ENCODE measurements at places on chromosomes 6 and 20.

- DNase-seq, result no peak
These were observed 497.1 kb upstream of the ARID1B start for GRCh38 chr6:156280065-156280464.

DNA sequence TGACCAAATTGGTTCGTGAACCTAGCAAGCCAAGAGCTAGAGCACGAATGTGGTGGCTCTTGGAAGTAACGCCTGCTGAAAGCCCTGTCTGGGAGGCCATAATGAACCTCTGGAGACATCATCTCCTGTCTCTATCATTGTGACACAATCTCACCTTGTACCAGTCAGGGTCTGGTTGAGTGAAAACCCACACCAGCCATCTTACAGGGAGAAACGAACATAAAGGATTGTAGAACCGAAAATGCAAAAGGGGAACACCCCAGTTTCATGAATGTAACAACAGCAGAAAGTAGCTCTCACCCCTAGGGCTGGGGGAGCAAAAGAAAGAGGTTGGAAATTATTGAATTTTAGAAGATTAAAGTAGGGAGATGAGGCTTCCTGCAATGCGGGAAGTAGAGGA lies 50.9 kb upstream of the TAB2 start:
- DNase-seq, result no peak

DNA sequence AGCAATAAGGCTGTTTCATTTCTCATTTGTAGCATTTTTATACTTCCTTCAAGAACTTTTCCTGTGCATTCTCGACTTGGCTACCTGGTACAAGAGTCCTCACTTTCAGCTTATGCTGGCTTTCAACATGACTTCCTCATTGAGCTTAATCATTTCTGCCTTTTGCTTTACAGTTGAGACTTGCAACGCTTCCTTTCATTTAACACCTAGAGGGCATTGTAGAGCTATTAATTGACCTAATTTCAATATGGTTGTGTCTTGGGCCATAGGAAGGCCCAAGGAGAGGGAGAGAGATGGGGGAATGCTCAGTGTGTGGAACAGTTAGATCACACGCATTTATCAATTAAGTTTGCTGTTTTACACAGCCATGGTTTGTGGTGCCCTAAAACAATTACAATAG lies 37.2 kb downstream of the SLC22A2 start:
- no peak for DNase-seq

GRCh38 chr6:5930143-5930770 lies 76.5 kb downstream of the NRN1 start:
- no peak for DNase-seq

- DNase-seq, result no peak
These were observed 55.5 kb downstream of the RFX6 start for GRCh38 chr6:116932496-116932895.

DNA sequence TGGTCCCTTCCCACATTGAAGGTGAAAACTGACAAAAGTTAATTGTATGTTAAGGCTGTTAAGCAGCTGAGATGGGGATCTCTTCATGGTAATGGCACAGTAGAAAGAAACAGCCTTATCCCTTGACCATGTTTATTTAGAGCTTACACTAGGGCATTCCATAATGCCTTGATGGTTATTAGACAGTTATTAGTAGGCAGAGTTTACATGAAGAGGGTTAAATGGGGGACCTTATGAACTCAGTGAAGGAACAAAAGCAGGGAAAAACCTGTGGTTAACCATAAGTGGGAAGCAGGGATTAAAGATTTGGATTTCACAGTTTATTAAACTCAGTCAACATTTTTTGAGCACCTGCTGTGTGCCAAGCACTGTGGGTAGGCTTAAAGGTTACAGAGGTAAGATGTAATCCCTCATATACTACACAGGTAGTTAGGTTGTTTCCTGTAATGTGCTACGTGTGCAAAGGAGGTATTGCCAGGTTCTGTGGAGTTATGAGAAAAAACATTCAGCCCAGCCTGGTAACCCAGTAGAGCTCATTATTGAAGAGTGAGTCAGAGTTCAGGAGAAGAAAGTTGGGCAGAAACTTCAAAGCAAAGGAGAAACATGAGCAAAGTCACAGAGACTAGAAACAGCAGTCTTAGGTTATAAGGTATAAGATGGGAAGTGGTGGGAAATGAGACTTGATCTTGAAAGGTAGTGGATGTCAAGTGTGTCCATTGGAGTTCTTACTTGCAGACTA lies 32.3 kb upstream of the GNRH2 start:
- DNase-seq, result no peak

GRCh38 chr20:53157443-53158408 lies 185.6 kb downstream of the TSHZ2 start:
- DNase-seq, result peak; percentile 10

- DNase-seq, result no peak
These were observed 10.0 kb downstream of the PCK1 start for GRCh38 chr20:57570920-57571319.

GRCh38 chr20:58224097-58224496 lies 4.4 kb downstream of the ANKRD60 start:
- no peak for DNase-seq

DNA sequence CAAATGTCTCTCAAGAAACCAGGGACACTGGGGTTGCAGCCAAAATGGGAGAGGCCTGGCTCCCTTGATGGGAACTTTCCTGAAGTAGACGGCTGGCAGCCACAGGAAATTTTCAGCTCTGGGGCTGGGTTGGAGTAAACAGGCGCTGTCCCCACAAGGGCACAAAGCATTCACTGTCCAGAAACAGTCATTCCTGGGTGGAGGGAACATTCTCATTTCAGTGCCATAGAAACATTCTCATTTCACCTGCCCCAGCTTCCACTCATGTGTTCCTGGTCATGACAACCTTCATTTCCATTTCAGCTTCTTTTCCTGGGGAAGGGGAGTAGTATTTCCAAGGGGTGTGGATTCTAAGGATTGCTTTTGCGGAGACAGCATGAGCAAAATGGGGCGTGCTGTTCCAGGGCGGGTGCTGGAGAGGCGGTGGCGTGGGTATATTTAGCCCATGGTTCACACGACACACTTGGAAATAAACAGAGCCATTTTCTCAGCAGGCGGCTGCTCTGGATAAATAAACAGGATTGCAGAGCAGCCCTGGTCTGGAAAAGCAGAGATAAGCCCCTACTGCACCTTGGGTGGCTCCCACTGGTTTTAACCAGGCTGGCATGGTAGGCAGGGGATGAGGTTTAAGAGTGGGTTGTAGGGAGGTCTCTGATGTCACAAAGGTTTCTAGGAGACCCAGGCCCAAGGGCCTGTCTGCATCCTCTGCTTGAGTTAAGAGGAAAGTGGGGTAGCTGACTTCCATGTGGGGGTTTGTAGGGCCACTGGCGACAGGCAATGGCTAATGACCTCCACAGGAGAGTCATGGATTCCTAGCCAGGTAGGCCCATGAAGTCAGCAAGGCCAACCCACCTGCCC lies 32.9 kb downstream of the COX4I2 start:
- DNase-seq, result no peak
